ENCODE measurements at places on chromosomes 13 and 19.

DNA sequence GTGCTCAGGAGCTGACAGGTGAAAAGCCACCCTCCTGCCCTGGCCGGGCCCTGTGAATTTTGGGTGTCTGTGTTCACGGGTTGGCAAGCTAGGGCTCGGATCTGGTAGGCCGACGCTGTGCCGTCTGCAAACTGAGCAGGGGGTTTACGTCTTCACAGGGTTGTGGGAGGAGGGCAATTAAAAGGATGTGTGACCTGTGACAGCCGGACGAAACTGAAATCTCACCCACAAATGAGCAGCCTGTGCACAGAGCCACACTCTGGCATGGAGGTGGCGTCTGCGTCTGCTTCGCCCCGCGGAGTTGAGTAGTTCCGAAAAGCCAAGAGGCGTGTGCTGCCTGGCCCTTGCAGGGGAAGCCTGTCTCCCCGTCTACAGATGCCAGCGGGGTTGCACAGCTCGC, 117.3 kb downstream of the KDM4B start:
- no peak for DNase-seq

DNA sequence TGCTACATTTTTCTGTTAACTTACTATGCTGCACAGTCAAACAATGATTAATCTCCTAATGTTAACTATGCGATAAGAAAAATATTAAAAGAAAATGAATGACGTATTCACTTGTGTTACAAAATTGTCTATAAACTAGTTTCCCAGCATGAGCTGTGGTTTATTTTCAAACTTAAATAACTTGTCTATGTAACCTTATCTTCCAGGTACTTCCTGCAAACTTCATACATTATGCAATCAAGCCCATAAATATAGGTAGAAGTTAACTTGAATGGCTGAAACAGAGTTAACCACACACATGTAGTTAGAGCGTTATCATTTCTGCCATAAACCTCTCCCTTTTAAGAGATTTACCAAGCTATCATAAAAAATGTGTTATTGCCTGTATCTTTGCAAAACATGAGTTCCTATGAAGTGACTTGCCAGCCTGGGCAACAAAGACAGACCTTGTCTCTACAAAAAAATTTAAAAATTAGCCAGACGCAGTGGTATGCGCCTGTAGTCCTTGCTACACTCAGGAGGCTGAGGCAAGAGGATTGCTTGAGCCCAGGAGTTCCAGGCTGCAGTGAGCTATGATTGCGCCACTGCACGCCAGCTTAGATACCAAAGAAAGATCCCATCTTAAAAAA, 17.7 kb upstream of the KLF5 start:
- no peak for DNase-seq

DNA sequence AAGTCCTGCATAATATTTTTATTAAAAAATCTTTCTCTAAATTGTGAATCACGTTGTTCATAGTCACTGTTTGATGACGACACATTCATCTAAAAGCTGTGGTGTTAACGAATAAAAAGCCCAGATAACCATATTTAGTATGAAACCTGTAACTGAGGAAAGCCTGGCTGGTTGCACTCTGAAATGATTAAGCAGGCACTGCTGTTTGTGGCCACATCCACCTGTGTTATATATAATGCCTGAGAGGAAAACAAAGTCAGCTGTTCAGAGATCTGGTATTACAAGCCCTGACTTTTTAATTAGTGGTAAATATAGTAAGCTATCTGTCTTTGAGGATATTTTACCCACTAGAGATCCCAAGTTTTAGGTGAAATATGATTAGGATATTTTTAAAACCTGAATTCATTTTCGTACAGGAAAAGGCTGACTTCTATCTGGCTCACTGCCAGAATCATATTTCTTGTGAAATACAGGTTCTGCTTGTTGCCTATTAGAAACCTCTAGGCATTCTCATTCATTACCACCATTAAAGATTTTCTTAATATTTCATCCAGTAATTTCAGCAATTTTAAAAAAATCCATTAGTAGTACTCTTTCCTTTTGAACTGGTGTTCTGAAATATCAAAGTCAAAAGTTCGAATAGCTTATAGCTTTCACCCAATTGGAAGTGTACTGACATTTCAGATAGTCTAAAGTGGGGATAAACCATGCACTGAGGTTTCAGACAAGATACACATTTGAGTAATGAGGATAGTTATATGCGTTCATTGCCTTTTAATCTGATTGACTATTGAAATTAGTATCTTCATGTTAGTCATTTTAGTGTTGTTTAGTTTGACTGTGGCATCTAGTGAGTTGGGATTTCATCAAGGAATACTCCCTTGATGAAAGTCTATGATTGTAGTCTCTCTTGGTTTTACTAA, 79.7 kb downstream of the LMO7 start:
- DNase-seq = no peak

GRCh38 chr19:23420824-23421223, 25.6 kb upstream of the ZNF91 start:
- DNase-seq = no peak

GRCh38 chr13:96994017-96994857, at the start of gene OXGR1:
Gene OXGR1 (minus strand): TSS chr13:96994476. CDS start chr13:96987759, 6,717 bp downstream.
- peak; percentile 59 for DNase-seq

DNA sequence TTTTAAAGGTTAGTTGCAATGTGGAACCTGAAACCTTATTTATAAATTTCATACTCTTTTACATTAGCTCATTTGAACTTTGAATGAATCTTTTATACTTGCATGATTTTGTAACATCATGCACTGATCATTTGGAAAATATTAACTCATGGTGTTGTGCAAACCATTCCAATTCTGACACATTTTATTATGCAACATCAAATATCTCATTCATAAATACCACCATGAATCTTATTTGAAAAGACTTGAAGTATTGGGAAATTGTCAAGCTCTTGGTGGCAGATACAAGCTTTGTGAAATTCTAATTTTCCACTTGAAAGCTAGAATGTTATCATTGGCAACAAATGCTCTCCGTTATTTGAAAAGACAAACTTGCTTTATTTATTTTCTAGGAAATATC, 379.9 kb upstream of the PCDH20 start:
- no peak for DNase-seq

DNA sequence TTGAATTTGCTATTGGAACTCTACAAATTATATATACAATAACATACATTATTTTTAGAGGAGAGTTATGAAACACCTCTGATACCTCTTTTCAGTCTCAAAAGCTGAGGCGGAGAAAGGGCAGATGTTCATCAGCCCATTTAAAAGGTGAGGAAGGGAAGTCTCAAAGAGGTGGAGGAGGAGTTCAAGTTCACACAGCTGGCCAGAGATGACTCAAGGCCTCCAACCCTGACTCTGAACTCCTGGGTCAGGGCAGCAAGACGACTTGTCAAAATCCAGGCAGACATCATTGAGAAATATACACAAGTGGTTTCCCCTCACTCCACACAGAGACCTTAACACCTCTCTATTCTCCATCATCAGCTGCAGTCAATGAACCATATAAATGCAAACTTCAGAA, 2.1 kb downstream of the SIAH3 start:
- DNase-seq = no peak

- DNase-seq = peak; percentile 30
Measured at GRCh38 chr13:113845723-113846635, 17.9 kb downstream of the GAS6 start.

DNA sequence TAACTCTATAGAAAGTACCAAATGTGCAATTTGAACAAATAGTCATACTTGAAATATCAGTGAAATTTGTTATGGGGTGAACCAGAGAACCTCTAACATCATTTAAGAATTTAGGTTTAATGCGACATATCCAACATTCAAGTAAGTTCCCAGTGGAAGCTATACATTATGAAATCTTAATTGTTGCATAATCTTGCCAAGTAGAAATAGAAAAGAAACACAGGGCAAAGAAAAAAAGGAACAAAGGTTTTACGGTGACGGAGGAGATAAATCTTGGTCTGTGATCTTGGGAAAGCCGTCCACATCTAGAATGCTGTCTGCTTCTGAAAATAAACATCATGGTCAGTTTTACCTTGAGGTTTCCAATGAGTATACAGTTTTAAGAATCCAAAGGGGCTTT, 445.7 kb downstream of the RFC3 start:
- no peak for DNase-seq

DNA sequence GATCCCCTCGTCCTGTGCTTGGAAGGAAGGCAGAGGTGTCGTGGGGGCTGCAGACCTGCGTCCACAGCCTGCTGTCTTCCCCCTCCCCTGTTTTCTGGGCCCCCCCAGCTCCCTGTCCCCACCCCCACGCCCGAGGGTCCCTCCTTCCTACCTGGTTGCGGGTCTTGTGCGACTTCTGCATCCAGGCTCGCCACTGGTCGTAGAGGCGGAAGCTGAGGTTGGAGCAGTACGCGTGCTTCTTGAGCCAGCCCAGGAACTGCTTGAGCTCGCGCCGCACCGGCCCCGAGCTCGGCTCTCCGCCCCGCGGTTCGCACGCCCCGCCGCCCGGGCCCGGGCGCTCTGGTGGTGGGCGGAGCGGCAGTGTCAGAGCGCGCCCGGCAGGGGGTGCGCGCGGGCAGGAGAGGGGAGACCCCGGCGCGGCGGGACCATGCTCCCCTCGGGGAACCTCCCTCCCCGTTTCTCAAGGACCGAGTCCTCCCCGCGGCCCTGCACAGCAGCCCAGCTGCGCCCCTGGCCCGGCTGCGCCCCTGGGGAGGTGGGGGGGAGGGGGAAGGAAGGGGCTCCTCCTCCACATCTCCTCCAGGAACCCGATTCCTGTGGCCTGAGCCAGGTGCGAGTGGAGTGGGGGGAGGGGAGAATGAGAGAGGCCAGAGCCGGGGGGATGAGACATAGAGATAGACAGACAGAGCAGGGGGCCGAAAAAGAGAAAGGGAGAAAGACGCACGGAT, 5.7 kb downstream of the REX1BD start:
- peak; percentile 83 for DNase-seq

DNA sequence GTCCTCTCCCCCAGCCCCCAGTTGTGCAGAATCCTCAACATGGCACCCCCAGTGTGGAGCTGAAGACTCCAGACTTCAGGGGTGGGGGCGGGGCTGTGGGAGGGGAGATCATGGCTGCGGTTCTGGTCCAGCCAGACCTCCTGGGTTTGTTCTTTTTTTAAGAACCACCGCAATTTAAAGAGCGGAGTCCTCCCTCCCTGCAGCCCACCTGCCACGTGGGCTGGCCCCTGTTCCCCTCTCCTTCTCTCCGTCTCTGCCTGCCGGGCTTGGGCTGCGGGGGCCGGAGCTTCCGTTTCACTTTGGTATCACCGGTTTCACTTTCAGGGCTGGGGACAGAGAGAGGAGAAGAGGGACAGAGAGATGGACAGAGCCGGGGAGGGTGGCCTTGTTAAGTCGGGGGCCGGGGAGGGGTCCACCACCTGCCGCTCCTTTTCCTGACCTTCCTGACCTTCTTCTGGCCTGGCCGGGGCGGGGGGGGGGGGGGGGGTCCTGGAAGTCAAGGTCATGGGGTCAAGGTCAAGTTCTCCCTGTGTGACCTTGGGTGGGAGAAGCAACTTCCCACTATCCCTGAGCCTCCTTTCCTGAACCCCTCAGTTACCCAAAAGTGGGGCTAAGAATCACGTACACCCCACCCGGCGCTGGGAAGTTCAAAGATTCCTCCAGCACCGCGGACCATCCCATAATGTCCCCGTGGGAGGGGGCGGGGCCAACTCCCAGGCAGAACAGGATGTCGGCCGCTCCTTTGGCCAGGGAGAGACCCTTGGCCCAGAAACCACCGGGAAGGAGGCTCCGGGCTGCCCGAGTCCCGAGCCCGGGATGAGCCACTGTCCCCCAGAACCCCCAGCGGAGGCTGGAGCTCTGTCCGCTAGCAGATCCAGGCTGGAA, 11.3 kb upstream of the ZBTB7A start:
- DNase-seq = peak; percentile 69

DNA sequence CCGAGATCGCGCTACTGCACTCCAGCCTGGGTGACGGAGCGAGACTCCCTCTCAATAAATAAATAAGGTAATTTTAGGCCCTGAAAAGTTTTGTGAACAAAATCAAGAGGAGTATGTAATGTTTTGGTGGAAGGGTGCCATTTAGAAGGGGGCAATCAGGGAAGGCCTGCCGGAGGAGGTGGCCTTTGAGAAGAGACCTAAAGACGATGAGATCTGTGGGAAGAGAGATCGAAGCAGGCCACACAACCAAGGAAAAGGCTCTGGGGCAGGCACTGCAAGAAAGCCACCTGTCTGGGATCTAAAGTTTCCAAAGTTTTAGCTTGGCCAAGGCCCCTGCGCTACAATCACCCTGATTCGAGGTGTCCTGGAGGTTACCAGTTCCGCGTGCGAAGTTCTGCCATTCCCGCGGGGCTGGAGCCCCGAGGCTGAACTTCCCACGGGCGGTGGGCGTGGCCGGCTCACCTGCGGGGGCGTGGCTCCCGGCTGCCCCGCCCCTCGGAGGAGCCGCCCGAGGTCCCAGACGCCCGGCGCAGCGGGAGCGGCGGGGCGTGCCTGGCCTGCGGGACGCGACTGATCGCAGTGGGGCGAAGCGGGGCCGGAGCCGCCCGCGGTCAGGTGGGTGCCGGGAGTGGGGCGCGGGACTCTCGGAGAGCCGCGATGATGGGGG, at the start of gene KLC3:
KLC3 (plus strand) TSS at position 519 of the 667 bp plus-strand sequence. CDS start 4,792 bp downstream, outside the sequence.
- DNase-seq = no peak

DNA sequence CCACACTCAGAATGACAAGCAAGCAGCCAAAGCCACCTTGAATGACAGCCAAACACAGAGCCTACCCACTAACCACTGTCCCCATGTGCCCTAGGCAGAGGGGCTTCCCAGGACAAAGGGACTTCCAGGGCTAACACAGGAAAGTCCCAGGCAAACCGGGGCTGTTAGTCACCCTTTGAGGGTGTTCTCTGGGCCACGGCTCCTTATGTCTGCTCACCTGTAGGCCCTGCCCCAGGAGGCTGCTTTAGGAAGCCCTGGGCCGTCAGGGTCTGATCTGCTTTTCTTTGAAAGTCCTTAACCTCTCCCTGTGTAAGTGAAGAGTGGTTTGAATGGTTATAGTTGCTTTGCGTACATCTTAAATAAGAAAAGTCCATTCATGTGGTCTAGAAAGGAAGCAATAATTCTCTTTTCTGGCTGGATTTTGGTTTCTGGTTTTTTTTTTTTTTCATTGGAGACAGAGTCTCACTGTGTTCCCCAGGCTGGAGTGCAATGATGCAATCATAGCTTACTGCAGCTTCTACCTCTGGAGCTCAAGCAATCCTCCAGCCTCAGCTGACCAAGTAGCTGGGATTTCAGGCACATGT, 161.4 kb downstream of the EFNB2 start:
- DNase-seq = no peak

DNA sequence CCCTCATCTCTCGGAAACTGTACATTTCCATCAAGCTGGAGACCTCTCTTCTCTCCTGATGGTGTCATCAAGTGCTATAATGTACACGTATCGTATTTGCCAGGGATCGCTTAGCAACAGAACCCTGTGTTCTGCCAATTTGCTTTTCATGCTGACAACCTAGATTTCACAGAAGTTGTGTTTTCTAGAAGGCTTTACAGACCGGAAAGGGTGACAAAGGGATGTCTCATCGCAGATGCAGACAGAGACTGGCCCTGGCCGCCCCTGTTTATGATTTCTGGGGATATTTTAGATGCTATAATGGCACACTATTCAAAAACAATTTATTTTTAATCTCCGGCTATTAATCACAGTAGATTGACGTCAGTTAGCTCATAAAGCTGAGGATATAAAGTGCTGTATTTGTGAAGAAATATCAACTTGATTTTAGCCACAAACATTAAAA, 291.4 kb downstream of the IRS2 start:
- no peak for DNase-seq

- DNase-seq = no peak
Measured at GRCh38 chr19:6260912-6261650, 18.7 kb downstream of the MLLT1 start.

GRCh38 chr13:95182570-95183265, 118.5 kb downstream of the ABCC4 start:
- DNase-seq = no peak

Measured in right forelimb (tissue), 1 donor.